ENCODE measurements at places on chromosomes 13 and 19. TPM values are rescaled to one million over a fixed set of nuclear protein-coding genes. Genes with fewer than 3 reads are reported as not detected.

DNA sequence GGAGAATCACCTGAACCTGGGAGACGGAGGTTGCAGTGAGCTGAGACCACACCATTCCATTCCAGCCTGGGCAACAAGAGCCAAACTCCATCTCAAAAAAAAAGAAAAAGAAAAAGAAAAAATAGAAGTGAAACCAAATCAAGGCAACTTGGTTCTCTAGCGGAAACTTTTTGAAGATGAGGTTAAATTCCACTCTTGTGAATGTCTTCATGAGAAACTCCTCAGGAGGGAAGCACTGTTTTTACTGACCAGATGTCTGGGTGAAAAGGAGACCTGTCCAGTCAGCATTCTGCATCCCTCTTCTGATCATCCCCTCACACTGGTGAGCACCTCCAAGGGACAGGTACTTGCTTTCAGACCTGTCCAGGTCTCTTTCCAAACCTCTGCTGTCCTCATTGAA is 15.8 kb downstream of the BRD4 start:
- DNase-seq = no peak

GRCh38 chr19:4455719-4456475 is 1.7 kb downstream of the UBXN6 start:
- DNase-seq = no peak

DNA sequence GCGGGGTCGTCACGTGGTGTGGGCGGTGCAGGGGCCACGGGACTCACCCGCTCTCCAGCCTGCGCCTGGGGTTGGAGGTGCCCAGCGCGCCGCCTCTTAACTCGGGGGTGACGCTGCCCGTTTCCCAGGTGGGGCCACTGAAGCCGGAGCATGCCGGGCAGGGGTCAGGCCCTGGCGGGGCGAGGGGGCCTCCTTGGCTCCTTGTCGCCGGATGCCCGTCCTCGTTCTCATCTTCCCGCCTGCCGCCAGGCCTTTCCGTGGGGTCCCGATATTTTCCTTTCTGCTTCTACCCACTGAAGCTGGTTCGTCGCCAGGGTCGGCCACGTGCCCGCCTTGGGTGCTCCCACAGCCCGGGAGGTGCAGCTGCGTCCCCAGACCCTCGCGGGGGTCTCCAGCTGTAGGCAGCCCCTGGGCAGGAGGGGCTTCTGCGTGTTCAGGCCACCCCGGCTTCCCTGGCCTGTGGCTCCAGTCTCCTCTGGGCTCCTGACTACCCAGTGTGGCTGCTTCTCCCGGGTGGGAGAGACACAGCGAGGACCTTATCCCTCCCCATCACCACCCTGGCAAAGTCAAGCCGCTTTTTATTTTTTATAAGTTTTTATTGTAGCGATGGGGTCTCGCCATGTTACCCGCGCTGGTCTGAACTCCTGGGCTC is 772 bp downstream of the FAM174C start:
- no peak for DNase-seq

GRCh38 chr19:51123381-51123800 is 1.3 kb upstream of the SIGLEC9 start:
- no peak for DNase-seq

- no peak for DNase-seq
Observed at GRCh38 chr19:15466851-15467733, 2.7 kb upstream of the RASAL3 start.

- DNase-seq = peak; percentile 80
Observed at GRCh38 chr19:47036097-47036651, 12.2 kb downstream of the TMEM160 start.

Gene LIM2
- not detected for total RNA-seq

- DNase-seq = no peak
Observed at GRCh38 chr19:35029737-35030256, 473 bp upstream of the SCN1B start.

- DNase-seq = peak; percentile 59
Observed at GRCh38 chr19:19096641-19097627, 33.1 kb downstream of the SLC25A42 start.

GRCh38 chr19:45141203-45141900 is 19.4 kb downstream of the NKPD1 start:
- DNase-seq = no peak

DNA sequence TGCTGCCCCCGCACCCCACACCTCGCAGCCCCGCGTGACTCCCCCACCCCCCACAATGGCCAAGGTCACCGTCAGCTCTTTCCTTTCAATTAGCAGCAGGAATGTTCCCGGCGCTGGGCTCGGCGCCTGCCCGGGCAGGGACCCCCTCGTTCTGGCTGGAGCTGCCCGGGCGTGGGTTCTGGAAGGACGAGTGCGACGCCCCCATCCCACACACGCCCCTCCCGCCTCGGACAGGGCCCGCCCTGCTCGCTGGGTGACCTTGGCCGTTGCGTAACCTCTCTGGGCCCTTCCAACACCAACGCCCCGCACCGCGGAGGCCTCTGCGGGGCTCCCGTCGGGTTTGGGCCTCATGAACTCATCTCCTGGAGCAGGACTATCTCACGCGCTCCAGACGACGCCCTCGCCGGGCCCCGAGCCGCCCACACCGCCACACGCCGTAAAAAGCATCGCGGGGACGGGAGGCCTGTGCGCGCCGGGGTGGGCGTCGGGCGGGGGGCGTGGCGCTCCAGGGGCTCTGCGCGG is 10.3 kb downstream of the PALM start:
- DNase-seq = peak; percentile 67

Gene PRTN3
- not detected for total RNA-seq

DNA sequence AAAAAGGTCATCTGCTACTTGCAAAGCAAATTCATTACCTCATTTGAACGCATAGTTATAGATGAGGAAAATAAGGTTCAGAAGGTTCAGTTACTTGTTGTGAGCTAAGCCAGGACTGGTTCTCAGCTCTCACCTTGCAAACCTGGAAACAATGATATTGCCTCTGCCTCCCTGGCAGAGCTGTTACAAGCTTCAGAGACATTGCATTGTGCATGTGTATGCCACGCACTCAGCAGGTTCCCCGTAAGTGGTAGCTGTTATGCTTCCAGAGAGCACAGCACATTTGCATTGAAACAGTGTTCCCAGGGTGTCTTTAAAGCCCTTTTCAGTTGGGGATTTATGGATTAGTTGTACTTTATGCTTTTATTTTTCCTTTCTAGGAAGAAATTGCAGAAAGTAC is 80.6 kb downstream of the DGKH start:
- DNase-seq = no peak

Gene RASL11A
- 75.0 TPM for total RNA-seq

- no peak for DNase-seq
Observed at GRCh38 chr13:107807306-107808073, 407.8 kb downstream of the LIG4 start.

GRCh38 chr13:31824705-31825517 is 85.6 kb downstream of the RXFP2 start:
- no peak for DNase-seq

GRCh38 chr13:105990256-105990958 is 545.1 kb downstream of the EFNB2 start:
- DNase-seq = no peak

Gene ESD
- 98.0 TPM for total RNA-seq

Gene CLIP3
- total RNA-seq = 68.9 TPM

Gene GDF15
- 20.4 TPM for total RNA-seq

Gene JSRP1
- 2.4 TPM for total RNA-seq

Gene LRFN3
- 14.0 TPM for total RNA-seq

Gene THSD8
- 1.5 TPM for total RNA-seq

DNA sequence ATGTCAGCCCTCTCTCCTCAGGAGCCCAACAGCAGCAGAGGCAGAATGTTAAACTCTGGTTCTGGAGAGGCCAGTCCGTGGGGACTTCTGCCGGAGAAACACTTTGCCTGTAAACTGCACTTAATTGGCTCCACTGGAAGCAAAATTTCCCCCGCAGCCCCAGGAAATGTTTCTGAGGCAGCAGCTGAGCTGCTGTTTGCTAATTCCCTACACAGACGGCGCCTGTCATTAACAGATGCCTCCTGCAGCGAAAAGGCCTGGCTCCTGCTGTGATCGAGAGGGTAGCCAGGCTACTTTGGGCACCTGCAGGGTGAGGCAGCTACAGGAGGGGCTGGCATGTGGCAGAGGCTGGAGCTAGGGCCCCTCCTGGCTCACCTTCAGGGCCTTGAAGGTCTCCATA is 5.2 kb upstream of the TM6SF2 start:
- DNase-seq = no peak

Gene SIGLEC8
- total RNA-seq = 2.0 TPM

Gene DPY19L3
- 20.0 TPM for total RNA-seq

GRCh38 chr13:99681695-99682094 is 180.4 kb downstream of the TM9SF2 start:
- no peak for DNase-seq

DNA sequence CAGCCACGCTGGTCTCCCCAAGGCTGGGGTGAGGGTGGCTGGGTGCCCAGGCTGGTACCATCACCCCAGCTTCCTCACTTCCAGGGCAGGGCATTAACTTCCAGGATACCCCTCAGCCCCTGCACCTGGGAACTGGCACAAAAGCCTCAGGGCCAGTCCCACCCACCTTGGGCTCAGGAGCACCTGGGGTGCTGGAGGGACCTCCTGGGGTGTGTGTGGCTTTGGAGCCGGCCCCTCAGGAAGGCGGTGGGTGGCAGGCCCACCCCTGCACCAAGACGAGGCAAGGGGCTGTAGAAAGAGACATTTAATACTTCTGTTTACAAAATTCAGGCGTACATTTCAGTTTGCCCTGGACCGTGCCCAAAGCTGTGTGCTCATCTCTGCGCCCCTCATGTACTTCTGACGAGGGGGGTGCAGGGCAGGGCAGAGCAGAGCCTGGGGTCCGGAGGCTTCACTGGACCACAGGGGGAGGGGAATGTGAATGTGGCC is 16.8 kb downstream of the MPND start:
- no peak for DNase-seq

GRCh38 chr19:12954612-12954962 is 2.4 kb downstream of the GADD45GIP1 start:
- no peak for DNase-seq

DNA sequence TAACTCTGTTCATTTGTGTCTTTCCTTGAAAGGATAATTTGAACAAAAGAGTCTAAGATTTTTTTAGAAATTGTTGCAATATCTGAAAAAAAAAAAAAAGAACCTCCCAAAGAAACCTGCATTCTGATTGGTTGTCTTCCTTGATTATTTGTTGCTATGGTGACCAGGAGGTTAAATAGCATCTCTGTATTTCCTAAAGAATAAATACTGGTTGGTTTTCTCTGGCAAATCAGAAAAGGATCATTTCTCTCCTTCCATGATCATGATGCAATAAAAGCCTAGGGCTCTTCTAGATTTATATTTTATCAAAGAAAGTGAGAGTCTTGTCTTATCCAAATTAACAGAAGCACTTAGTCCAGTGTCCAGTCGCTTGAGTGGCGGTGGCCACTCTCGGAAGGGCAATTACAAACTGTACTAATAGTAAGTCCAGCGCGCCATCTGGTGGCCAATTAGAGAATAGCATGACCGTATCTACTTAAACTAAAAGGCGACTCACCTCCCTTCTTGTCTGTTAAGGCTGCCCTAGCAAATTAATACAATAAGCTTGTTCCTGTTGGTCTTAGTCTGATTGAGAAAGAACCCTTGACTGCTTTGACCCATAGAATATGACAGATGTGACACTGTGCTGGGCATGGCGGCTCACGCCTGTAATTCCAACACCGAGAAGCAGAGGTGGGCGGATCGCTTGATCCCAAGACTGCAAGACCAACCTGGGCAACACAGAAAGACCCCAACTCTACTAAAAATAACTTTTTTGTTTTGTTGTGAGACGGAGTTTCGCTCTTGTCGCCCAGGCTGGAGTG is 47.0 kb upstream of the PNMA8B start:
- peak; percentile 97 for DNase-seq

Gene RLN3
- not detected for total RNA-seq

Gene IGFL3
- total RNA-seq = not detected

GRCh38 chr19:13298565-13299481 is 148.6 kb downstream of the IER2 start:
- no peak for DNase-seq

- peak; percentile 67 for DNase-seq
Observed at GRCh38 chr19:6576869-6577475, 14.0 kb downstream of the CD70 start.

DNA sequence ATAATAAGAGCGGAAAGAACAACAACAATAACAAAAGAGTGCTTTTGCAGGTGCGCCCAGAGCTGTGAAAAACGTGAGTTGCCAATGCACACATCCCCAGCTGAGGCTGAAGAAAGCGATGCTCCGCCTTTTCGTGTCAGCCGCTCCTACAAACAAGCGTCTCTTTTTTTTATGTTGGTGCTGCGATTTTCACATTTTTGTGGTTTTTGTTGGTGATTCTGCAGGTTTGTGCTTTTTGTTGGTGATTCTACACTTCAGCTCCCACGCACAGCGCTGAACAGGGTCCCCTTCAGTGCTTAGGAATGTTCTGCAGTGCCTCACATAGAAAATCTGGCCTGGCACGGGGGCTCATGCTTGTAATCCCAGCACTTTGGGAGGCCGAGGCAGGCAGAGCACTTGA is 7.3 kb upstream of the SBK3 start:
- DNase-seq = no peak

Gene ZNF345
- total RNA-seq = 7.8 TPM

Gene KCNC3
- total RNA-seq = 1.1 TPM

- DNase-seq = no peak
Observed at GRCh38 chr19:46984077-46985010, 35.3 kb upstream of the NPAS1 start.

GRCh38 chr13:58437427-58437826 is 805.9 kb downstream of the PCDH17 start:
- no peak for DNase-seq

- no peak for DNase-seq
Observed at GRCh38 chr19:54124393-54124792, 8.8 kb downstream of the PRPF31 start.

Gene ZNF229
- total RNA-seq = 2.5 TPM

GRCh38 chr19:17081672-17082630 is 6.4 kb downstream of the MYO9B start:
- no peak for DNase-seq

Gene KIRREL2
- not detected for total RNA-seq

GRCh38 chr19:3479177-3479833 is 1.0 kb downstream of the SMIM24 start:
- peak; percentile 63 for DNase-seq

Gene SAE1
- total RNA-seq = 133 TPM

GRCh38 chr19:11324748-11325389 is 14.6 kb downstream of the RAB3D start:
- DNase-seq = no peak

Gene COMP
- 0.12 TPM for total RNA-seq

Gene DNM2
- 602 TPM for total RNA-seq
